ENCODE measurements at places on chromosomes 7 and 10.
A peak's percentile ranks its signal among the peaks of the same experiment; 100 is the strongest.

DNA sequence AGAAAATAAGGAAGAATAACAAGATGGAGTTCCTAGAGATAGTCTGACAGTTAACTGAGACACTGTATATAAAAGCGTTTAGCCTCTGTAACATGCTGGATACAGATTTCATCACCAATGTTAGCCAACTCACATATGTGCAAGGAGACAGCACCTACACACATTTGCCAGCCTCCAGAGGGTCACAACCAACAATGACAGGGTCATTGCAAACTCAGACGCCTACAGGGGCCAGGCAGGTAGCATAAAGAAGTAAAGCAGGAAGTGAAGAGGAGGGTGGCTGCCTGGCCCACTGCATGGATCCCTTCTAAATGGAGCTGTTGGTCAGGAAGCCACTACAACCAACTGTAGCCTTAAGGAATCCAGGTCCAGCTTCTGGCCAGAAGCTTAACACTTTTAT, 50.4 kb downstream of the NRAP start:
- DNase-seq = no peak

GRCh38 chr10:88249450-88249849, 333.7 kb downstream of the RNLS start:
- DNase-seq = no peak

GRCh38 chr10:119940487-119940886, 48.0 kb downstream of the SEC23IP start:
- no peak for DNase-seq

DNA sequence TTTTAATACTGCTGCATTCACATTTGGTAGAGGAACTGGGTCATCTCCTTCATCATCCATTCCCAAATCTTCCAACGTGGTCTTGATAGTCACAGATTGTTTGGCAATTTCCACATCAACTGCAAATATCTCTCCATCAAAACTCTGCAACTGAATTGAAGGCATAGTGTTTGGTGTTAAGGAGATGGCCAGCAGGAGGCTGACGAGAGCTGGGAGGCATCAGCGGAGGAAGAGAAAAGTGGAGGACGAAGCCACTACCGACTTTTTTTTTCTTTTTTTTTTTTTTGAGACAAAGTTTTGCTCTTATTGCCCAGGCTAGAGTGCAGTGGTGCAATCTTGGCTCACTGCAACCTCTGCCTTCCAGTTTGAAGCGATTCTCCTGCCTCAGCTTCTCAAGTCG, 205.0 kb upstream of the KCTD7 start:
- no peak for DNase-seq

GRCh38 chr7:690478-691360, 35.8 kb upstream of the DNAAF5 start:
- no peak for DNase-seq

DNA sequence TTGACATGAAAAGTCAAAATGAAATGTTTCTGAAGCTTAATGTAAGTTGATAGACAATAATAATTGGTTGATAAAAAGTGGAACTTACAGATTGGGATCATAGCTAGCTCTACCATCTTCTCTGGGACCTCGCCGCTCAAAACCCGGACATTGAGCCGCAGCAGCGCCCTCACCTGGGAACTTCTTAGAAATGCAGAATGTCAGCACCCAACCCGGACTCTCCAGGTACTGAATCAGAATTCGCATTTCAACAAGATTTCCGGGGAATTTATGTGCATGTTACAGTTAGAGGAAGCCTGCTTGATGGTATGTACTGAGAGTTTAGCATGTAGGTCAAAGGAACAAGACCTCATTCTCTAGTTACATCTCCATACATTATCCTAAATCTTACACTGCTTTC, 36.7 kb upstream of the ABLIM1 start:
- DNase-seq = peak; percentile 10

DNA sequence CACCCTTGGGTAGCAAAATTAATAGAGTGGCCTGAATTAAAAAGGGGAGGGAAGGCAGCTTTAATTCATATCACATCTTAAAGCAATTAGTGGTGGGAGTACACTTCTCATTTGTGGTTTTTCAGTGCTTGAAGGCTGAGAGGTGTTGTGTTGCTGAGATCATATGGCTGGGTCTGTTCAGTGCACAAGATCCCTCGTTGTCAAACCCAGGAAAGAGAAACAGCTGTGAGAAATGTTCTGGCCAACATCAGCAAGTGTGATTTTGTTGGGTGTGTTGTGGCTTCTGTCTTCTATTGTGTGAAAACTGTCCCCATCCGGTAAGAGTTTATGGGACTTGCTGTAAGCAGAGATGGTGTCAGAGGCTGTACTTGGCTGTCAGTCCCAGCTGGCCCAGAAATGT, 197.9 kb upstream of the BMPER start:
- no peak for DNase-seq

DNA sequence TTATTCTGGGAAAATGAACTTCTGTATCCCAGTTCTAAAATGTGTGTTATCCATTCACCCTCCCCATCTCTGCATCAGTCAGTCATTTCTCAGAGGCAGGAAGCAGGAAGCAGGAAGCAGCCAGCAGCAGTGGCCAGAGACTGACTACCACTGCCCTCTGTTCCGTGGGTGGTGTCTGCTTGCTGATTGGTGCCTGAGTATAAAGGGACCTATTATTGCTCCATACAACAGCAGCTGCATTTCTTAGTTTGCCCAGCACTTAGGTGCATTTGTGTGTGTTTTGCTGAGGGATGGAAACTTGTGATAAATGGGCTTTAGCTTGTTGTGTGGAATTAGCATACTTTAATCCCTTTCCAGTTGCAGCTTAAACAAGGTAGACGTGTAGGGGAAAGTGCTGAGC, 582.2 kb downstream of the SORCS1 start:
- no peak for DNase-seq

DNA sequence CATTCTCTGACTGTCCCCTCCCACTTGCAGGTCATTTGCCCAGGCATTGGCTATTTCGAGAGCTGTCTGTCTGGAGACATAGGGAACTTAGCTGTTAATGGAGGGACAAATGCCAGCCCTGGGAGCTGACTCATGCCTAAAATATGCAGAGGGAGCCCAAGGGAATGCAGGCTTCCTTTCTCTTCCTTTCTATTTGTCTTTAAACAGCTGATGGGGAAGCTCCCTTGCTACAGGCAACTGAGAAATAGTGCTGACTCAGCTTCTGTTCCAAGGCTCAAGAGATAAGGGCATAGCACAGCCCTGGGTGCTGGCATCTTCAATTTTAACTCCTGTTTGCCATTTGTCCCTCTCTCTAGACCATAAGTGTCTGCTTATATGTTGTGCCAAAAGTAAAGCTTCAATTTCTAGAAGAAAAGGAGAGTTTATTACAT, 82.7 kb upstream of the C1GALT1 start:
- DNase-seq = peak; percentile 33

GRCh38 chr7:141511676-141512396, 39.4 kb upstream of the AGK start:
- no peak for DNase-seq

GRCh38 chr7:73586911-73587310, 8.5 kb upstream of the TBL2 start:
- DNase-seq = no peak

DNA sequence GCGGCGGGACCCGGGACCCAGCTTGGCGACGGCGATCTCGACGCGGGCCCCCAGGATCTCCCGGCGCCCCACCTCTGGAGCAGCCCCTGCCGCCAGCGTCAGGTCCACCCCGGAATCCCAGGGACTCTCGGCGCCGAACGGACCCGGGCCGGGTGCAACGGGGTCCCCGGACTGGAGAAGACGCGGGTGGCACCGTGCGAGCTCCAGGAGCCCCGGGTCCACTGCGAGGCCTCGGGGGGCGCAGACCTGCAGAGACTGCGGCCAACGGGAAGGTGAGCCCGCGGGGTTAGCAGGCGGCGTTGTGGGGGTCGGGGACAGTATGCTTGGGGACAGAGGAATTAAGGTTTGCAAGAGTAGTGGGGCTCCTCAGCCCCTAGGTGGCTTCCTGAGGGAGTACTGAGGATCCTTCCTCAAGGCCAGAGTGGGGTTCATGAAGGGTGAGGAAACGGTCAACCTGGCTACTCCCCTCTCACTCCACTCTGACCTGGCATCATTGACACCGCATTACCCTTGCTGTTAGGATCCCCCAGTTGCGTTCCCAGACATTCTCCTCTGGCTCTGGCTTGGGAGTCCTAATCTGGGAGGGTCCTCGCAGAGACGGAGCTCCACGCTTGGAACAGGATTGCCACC, 353 bp downstream of the EPHB6 start:
- DNase-seq = peak; percentile 32

GRCh38 chr7:43933902-43934560, 7.8 kb downstream of the UBE2D4 start:
- DNase-seq = no peak

- DNase-seq = no peak
These were observed 944 bp downstream of the PCOLCE start for GRCh38 chr7:100602889-100603725.

GRCh38 chr7:45074528-45075354, 14.0 kb downstream of the NACAD start:
- DNase-seq = no peak

GRCh38 chr7:100467638-100468373, 3.7 kb upstream of the SPACDR start:
- no peak for DNase-seq

DNA sequence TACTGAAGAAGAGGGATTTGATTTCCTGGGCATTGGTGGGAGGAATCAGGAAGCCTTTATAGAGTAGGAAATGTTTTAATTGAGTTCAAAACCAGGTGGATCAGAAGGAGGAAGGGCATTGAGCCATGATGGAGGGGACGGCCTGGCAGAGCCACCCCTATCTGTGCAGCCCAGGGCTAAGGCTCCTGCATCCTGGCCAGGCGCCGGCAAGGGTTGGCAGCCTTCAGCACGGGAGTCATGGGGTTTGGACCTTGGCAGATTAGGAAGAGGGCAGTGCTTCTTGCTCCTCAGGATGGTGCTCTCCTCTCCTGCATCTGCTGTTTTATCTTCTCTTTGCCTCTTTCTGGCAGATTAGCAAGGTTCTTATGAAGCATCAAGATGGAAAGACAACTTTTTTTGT, 12.5 kb downstream of the ZNF862 start:
- no peak for DNase-seq

DNA sequence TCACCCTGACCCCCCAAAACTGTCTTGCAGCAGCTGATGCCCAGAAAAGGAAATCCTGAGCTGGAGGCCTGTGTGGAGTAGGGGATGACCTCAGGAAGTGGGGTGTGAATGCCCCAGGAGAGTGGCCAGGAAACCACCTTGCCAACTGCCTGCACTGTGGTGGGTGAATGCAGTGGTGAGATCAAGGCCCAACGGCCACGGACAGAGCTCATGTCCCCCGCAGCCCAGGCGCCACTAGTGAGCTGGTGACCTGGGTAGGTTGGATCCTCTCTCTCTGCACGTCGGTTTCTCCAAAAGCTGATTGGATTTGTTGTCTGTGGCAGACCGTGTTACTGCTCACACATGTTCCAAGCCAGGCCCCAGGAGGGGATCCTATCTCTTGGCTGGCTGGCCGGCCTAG, 448.9 kb downstream of the TCERG1L start:
- no peak for DNase-seq

GRCh38 chr7:29987811-29988317, 1.7 kb downstream of the SCRN1 start:
- no peak for DNase-seq

DNA sequence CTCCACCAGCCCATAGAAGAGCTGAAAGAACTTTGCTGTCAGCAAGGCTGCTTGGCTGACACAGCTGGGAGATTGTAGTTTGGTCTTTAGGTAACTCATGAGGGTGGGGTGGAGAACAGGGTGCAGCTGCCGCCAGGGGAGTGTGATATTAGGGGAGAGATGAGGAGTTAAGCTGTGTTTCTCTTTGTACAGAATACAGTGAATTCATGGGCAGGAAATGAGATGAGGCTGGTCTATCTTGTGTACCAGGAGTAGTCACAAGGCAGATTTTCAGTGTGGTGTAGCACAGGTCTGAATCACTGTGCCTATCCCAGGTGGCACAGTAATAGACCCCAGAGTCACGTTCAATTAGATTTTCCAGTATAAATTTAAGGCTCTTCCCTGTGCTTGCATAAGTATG, 56.6 kb upstream of the TARP start:
- no peak for DNase-seq
